ENCODE measurements at places on chromosomes 2 and 18.

- no peak for DNase-seq
Measured at GRCh38 chr2:100013892-100014677, 128.3 kb downstream of the AFF3 start.

DNA sequence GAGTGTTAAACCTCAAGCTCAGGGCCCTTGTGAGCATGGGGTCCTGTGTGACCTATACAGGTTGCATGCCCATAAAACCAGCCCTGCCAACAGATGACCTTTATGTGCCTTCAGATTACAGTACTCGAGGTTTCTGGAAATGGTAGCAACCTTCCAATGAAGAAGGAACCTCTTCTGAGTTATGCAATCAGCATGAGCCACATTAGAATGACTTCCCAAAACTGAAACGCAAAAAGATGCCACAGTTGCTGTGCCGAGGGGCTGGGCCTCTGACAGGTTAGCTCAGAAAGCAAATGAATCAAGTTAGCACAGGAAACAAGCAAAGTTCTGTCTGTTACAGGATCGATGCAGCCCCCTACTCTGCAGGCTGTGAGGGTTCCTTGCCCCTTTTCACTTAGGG, 37.7 kb downstream of the TGFA start:
- DNase-seq, result peak; percentile 39

DNA sequence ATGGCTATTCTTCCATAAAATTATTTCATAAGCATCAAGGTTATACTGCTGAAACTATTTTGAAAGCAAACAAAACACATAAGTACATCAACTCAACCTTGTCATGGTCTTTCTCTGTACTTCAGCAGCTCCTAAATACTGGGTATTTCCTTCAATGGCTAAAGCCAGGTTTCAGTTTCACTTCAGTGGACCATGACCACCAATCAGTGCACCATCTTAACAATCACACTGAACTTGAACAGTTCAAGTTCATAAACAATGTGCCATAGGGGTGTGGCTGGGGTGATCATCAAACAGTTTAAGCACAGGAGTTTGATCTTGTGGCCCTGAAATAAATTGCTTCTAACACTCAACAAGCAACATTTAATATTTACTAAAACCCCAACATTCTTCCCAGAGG, 124.1 kb upstream of the FIGN start:
- no peak for DNase-seq

DNA sequence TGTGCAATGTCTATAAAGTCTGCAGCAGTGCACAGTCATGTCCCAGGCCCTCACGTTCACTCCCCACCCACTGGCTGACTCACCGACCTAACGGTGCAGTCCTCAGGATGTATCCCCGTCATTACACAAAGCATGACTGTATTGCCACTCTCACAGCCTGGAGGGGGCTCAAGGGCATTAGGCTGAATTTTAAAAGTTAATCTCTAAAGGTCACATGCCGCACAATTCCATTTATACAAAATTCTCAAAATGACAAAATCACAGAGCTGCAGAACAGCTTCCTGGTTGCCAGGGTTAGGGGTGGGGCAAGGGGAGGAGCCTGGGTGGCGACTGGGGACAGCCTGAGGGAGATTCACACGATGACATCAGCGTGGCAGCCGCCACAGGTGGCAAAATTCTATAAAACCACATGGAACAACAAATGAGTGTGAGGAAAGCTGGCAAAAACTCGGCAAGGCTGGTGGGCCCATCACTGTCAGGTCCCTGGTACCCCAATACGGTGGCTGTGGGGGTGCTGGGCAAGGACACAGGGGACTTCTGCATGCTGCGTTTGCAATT, 97.6 kb downstream of the NDUFA10 start:
- peak; percentile 79 for DNase-seq

- no peak for DNase-seq
Measured at GRCh38 chr2:119487434-119488244, 36.6 kb downstream of the SCTR start.

Measured in CD4-positive, alpha-beta T cell treated with Interleukin-15 for 1 hour (primary cell).